ENCODE measurements at places on chromosomes 12 and 14. TPM values are rescaled to one million over a fixed set of nuclear protein-coding genes. Genes with fewer than 3 reads are reported as not detected.

The LRRK2 gene
- 0.17 TPM for total RNA-seq

The NKX2-1 gene
- not detected for total RNA-seq

The KCNC2 gene
- not detected for total RNA-seq

The TROAP gene
- 75.3 TPM for total RNA-seq

The RNASE2 gene
- total RNA-seq, result not detected

The RIPK3 gene
- total RNA-seq, result not detected

The MTHFD1 gene
- total RNA-seq, result 203 TPM

The OLR1 gene
- total RNA-seq, result not detected

The PLEKHG7 gene
- total RNA-seq, result not detected

The FBLN5 gene
- total RNA-seq, result 1.0 TPM

The RIMBP2 gene
- total RNA-seq, result 0.70 TPM

The SYCP3 gene
- total RNA-seq, result 0.31 TPM

The KLRD1 gene
- total RNA-seq, result not detected

The FUT8 gene
- total RNA-seq, result 43.9 TPM

The FSCB gene
- total RNA-seq, result not detected

The IL31 gene
- total RNA-seq, result not detected

The AJUBA gene
- total RNA-seq, result 44.3 TPM

All from H9 (cell line).